Naive thymus-derived CD8-positive, alpha-beta T cell (primary cell): ENCODE measurements at places on chromosomes 3 and 15.

GRCh38 chr15:80902298-80902801 lies 87.3 kb downstream of the MESD start:
- H3K4me1 ChIP-seq = no peaks in the 10 kb centered on the region
- peaks cover 11% of the 10 kb centered on the region for H3K36me3 ChIP-seq
- no peaks in the 10 kb centered on the region for H3K27me3 ChIP-seq
- DNase-seq = no peak
- H3K27ac ChIP-seq = no peak overlapping the region

- H3K27me3 ChIP-seq = no peaks in the 10 kb centered on the region
- no peak overlapping the region for H3K4me3 ChIP-seq
- H3K4me1 ChIP-seq = no peaks in the 10 kb centered on the region
- H3K27ac ChIP-seq = no peak overlapping the region
Measured at GRCh38 chr15:99749386-99749785, 16.1 kb upstream of the LYSMD4 start.

- DNase-seq = no peak
- H3K36me3 ChIP-seq = no peaks in the 10 kb centered on the region
- peaks cover 6% of the 10 kb centered on the region for H3K4me1 ChIP-seq
Measured at GRCh38 chr3:158794936-158795518, 6.8 kb upstream of the MFSD1 start.

DNA sequence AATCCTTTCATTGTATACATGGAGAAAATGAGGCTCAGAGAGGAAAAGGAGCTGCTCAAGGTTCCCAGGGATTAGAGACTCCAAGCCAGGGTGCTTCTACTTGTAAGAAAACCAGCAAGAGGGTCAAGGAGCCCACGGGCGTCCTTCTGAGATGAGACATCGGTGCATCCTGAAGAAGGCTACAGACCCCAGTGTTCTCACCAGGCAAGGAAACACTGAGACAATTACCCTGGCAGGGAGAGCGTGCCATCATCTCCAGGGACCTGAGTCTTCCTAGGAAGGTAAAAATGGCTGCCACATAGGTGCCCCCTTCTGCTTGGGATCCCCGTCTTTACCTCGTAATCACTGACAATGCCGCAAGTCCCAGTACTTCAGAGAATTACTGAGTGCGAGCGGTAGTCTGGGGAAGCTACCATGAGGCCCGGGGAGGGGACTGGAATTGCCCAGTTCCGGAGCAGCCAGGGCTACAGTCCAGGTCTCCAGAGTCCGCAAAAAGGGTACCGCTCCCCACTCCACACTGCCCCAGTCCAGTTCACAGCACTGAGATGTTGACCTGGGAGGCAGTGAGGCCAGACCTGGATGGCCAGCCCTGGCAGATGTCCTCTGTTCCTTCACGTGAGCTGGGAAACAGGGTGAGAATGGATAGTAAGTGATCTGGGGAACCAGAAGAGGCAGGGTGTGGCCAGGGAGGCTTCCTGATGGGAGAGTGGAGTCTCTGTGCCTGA lies 164.7 kb upstream of the SMAD3 start:
- H3K36me3 ChIP-seq = no peaks in the 10 kb centered on the region
- no peak overlapping the region for H3K27ac ChIP-seq
- no peak for DNase-seq
- H3K27me3 ChIP-seq = no peaks in the 10 kb centered on the region
- no peak overlapping the region for H3K4me3 ChIP-seq
- H3K4me1 ChIP-seq = peaks cover 3% of the 10 kb centered on the region

- H3K4me3 ChIP-seq = no peak overlapping the region
- H3K27me3 ChIP-seq = no peaks in the 10 kb centered on the region
- H3K4me1 ChIP-seq = peaks cover 41% of the 10 kb centered on the region
- no peak for DNase-seq
- H3K36me3 ChIP-seq = peaks cover 13% of the 10 kb centered on the region
Measured at GRCh38 chr15:65777053-65777452, 15.0 kb downstream of the DENND4A start.

DNA sequence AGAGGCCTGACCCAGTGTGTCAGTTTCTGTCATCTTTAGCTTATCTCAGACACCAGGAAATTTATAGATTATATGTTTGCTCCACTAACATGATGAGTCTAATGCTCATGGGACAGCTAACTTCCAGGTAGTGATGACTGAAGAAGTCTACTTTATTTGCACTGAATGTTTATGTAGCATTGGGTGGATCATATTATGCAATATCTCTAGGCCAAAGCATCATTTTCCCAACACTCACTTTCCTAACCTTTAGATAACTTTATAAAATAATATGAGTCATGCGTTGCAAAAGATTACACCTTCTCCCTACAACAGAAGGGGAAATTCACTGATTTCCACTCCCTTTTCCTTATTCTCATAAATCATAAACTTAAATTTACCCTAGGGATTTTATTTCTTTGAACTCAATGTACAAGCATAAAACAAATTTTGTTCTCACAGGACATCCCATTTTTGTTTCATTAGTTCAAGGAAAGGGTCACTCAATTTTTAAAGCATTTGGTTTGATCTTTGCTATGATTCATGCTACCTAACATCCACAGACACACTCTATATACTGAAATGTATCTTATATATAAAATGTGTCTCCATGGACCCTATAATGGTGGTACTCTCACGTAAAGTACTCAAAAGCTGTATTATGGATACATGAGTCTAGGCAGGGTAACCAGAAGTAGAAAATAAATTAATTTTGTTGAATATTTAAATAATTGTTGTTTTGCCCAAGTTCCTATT lies 225.2 kb downstream of the WDR72 start:
- no peaks in the 10 kb centered on the region for H3K36me3 ChIP-seq
- no peaks in the 10 kb centered on the region for H3K27me3 ChIP-seq
- no peaks in the 10 kb centered on the region for H3K4me1 ChIP-seq
- DNase-seq = no peak

- peak overlapping the region; percentile 36 for H3K4me3 ChIP-seq
- peaks cover 46% of the 10 kb centered on the region for H3K36me3 ChIP-seq
- H3K27ac ChIP-seq = no peak overlapping the region
- H3K27me3 ChIP-seq = no peaks in the 10 kb centered on the region
- DNase-seq = no peak
Measured at GRCh38 chr15:44541282-44541958, 4.5 kb downstream of the EIF3J start.

DNA sequence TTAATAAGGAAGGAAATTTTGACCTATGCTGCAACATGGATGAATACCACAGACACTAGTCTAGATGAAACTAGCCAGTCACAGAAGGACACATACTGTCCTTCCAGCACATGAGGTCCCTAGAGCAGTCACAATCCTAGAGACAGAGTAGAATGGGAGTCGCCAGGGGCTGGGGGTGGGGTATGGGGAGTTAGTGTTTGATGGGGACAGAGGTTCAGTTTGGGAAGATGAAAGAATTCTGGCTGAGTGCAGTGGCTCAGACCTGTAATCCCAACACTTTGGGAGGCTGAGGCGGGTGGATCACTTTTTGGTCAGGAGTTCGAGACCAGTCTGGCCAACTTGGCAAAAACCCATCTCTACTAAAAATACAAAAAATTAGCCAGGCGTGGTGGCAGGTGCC lies 99.2 kb downstream of the TPRA1 start:
- DNase-seq = no peak
- no peaks in the 10 kb centered on the region for H3K36me3 ChIP-seq
- no peak overlapping the region for H3K4me3 ChIP-seq
- H3K27ac ChIP-seq = no peak overlapping the region
- peaks cover 7% of the 10 kb centered on the region for H3K27me3 ChIP-seq

GRCh38 chr3:81375921-81376320 lies 385.5 kb downstream of the GBE1 start:
- no peak for DNase-seq
- H3K27me3 ChIP-seq = no peaks in the 10 kb centered on the region
- H3K36me3 ChIP-seq = no peaks in the 10 kb centered on the region
- H3K27ac ChIP-seq = no peak overlapping the region

GRCh38 chr15:57079931-57080620 lies 161.6 kb downstream of the TCF12 start:
- no peaks in the 10 kb centered on the region for H3K27me3 ChIP-seq
- H3K36me3 ChIP-seq = no peaks in the 10 kb centered on the region
- peaks cover 39% of the 10 kb centered on the region for H3K4me1 ChIP-seq

- H3K4me1 ChIP-seq = no peaks in the 10 kb centered on the region
- H3K36me3 ChIP-seq = no peaks in the 10 kb centered on the region
- H3K27me3 ChIP-seq = peaks cover 3% of the 10 kb centered on the region
- no peak overlapping the region for H3K27ac ChIP-seq
- DNase-seq = no peak
Measured at GRCh38 chr15:39591141-39591895, 10.4 kb downstream of the THBS1 start.
